ENCODE measurements at places on chromosomes 7 and 10.

- no peak for DNase-seq
Measured at GRCh38 chr7:73985737-73986141, 42.2 kb upstream of the ELN start.

GRCh38 chr10:131655101-131655849 is 245.5 kb upstream of the PPP2R2D start:
- DNase-seq = no peak

DNA sequence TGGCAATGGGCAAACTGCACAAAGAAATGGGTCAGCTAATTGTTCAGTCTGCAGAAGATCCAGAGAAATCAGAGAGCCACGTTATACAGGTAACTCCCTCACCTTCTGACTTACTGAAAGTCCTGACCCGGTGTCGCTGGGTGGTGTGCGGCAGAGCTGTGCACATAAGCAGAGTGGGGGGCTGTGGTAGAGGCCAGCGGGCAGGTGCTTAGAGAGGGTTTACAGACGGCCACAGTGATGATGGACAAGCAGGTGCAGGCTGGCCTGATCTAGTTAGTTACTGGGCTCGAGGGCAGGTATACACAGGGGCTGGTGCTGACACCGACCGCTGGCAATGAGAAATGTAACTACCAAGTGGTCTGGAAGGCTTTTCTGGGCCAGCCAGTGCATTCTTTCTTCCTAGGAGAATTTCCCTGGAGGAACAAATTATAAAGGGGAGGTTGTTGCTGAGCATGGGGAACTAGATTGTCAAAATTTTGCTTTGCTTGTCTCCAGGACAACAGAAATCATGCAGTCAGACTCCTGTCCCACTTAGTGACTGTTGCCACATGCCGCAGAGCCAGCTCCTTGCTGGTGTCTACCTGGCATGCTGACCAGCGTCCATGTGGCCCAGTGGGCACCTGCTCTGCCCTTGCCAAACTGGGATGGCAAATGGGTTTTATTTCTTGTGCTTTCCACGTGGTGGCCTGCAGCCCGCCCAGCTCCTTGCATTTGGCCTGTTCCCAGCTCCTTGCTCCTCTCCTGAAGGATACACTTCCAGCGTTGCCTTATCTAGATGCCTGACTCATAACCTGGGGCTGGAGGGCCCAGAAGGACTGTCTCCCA is 28.8 kb downstream of the DENND10 start:
- no peak for DNase-seq

DNA sequence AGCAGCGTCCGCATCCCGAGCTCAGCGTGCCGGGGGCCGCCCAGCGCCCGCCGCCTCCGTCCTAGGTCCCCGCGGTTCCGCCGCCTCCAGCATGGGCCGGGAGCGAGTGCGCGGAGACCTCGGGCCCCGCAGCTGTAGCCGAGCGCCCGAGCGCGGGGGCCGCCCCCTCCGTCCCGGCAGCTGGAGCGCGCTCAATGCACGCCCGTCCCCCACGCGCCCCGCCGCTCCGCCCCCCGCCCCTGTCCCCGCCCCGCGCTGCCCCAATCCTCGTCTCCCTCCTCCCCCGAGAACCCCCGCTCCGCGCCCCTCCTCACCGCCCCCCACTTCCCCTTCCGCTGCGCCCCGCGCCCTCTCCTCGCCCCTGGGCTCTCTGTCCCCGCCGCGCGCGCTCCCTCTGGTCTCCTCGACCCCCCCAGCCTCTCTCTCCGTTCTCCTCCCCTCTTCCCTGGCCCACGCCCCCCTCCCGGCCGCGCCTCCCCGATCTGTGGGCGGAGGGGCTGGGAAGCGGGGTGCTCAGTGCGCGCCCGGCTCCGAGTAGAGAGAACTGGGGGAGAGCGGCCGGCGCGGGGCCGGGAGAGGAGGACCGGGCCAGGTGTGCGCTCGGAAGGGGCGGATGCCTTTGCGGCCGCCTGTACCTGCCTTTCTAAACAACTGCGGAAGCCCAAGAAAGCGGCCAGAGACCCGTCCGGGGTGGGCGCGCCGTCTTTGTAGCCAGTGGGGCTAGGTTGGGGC is at the start of gene VIPR2:
TSS of gene VIPR2 (minus strand) at position 110 of the 732 bp plus-strand sequence. CDS start at position 14, 96 bp downstream.
- no peak for DNase-seq

GRCh38 chr7:46320956-46321355 is 399.9 kb upstream of the IGFBP3 start:
- peak; percentile 62 for DNase-seq

DNA sequence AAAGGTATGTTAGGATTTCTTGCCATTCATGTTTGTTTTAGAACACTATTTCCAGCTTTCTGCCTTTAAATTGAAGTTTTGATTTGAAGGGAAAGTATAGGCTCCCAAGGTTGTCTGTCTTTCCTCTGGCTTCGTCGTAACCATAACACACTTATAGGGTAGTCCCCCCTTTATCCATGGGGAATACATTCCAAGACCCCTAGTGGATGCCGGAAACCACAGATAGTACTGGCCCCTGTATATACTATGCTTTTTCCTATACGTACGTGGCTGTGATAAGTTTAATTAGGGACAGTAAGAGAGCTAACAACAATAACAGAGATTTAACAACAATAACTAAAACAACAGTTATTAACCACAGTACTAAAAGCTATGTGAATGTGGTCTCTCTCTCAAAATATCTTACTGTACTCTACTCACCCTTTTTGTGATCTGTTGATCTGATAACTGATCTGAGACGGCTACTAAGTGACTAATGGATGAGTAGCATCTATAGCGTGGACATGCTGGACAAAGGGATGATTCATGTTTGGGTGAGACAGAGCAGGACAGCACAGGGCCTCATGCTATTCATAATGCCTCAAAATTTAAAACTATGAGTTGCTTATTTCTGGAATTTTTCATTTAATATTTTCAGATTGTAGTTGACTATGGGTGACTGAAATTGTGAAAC is 273.1 kb downstream of the AUTS2 start:
- DNase-seq = peak; percentile 87

GRCh38 chr10:7412928-7413282 is 2.1 kb upstream of the SFMBT2 start:
- no peak for DNase-seq

- DNase-seq = no peak
Measured at GRCh38 chr10:107059872-107060271, 104.6 kb downstream of the SORCS1 start.

DNA sequence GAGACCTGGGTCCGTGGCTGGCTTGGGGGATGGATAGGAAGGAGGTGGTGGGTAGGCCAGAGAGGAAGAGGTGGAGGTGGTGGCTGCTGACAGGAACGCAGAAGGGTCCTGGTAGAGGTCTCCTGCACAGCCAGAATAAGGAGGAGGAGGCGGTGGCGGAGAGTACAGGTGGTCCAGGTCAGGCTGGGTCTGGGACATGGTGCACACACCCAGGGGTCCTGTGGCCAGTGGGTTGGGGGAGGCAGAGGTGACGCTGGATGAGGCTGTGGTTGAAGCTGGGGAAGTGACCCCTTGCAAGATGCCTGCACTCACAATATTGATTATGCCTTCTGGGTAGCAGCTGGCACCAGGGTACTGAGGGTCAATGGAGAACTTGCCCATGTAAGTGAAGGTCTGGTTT is 2.2 kb downstream of the EGR2 start:
- no peak for DNase-seq

DNA sequence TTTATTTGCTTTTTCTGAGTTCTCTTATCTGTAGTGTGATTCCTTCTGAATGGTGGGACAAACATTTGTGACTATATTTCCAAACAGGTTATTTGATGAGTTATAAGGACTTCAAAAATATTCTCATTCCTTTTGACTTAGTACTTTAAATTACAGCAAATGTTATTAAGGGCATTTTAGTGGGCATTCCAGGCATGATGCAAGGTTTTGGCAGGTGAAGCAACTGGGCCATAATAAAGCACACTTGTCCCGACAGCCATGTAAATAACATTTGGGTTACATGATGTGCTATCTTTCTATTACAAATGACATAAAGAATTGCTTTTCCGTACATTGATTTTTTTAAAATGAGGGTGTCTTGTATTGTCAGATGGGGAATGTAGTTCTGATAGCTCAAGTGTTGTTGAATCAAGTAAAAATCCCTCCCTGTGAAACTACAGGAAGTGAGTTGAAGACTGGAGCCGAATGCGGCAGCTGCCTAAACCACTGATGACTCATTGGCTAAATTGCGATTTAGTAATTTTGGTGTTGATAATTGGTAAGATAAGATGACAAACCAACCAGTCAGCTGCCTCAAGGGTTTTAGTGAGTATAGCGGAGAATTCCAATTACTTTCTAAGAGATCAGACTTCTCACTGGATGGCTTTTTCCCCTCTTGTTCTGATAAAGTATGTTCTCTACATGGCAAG is 231.3 kb upstream of the NPY start:
- DNase-seq = peak; percentile 87

DNA sequence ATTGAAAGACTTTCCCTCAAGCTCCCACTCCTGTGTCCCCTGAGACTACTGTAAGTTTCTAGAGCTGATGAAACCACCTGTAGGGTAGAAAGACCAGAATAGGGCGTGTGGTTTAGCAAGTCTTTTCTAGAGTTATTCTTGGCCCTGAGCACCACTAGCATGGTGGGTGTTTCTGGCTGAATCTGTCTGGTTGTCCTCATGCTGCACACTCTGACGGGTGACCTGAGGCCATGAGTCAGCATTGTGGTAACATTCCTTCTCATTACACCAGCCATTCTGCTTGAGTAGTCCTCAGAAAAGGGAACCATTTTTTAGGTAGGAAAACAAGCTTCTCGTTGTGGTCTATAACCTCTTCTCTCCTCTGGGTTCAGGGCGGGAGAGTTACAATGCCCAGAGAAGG is 250.3 kb downstream of the SNX13 start:
- DNase-seq = peak; percentile 95

- peak; percentile 57 for DNase-seq
Measured at GRCh38 chr7:42495256-42495655, 258.2 kb upstream of the GLI3 start.

- DNase-seq = no peak
Measured at GRCh38 chr7:17495655-17496394, 197.4 kb downstream of the AHR start.

DNA sequence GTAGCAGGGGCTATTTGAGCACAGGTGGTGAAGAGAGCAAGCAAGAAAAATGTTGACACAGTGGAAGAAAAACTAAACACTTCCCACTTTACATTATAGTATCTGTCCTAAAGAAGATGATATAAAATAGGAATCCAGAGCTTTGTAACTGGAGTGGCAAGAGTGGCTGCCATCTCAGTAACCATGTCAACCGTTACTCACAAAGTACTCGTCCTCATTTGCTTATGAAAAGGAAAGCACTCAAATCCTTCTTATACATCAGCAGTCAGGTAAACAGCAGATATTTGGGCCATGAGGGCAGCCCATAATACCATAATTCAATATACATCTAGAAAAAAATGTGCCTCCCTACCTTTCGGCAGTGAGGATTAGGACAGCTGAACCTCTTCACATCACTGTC is 70.1 kb downstream of the RNF216 start:
- DNase-seq = no peak

GRCh38 chr10:75342397-75342796 is 59.2 kb downstream of the ZNF503 start:
- no peak for DNase-seq

Measured in fibroblast of skin of right quadriceps (primary cell).